Activated T-helper 17 cell treated with anti-CD3 and anti-CD28 coated beads, Interleukin-2, amount 50 U/mL, for 72 hours (primary cell): ENCODE measurements at places on chromosomes 5 and 9.

GRCh38 chr9:6640268-6641051, 5.1 kb downstream of the GLDC start:
- ATAC-seq: no peak

- no peak for ATAC-seq
Measured at GRCh38 chr5:159467666-159468065, 137.4 kb upstream of the IL12B start.

DNA sequence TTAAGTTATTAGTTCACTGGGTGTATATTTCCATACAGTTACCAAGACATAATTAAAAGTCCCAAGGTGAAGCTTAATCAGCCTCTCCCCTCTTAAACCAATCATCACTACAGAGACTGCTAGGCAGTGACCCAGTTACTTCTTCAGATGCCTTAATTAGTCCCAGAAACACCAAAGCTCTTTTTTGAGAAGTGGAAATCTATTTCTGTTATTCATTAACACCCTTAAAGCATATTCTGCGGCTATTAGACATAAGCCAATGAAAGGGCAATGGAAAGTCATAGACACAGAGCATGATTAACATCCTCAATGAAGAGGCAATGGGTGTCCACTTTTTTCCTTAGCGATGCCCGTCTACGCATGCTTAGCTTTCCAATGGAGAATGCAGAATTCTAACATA, 48.3 kb upstream of the DNAH5 start:
- no peak for ATAC-seq

DNA sequence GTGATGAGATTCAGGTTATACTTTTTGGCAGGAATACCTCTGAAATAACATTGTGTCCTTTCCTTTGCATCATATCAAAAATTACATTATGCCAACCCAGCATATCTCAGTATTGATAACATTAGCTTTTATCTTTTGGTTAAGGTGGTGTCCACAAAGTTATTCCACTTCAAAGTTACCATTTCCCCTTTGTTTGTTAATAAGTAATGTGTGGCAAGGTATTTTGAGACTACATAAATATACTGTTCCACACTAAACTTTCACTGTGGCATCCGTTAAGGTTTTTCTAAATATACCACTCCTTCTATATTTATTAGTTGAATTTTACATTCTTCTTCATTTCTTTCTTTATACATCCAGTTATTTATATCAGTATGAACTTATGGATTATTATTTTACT, 14.1 kb upstream of the ARHGEF37 start:
- no peak for ATAC-seq

GRCh38 chr5:96324708-96325107, 108.3 kb downstream of the PCSK1 start:
- ATAC-seq: no peak

- ATAC-seq: no peak
Measured at GRCh38 chr9:101791938-101792337, 53.5 kb upstream of the GRIN3A start.

- no peak for ATAC-seq
Measured at GRCh38 chr5:107605596-107606125, 65.1 kb downstream of the EFNA5 start.

DNA sequence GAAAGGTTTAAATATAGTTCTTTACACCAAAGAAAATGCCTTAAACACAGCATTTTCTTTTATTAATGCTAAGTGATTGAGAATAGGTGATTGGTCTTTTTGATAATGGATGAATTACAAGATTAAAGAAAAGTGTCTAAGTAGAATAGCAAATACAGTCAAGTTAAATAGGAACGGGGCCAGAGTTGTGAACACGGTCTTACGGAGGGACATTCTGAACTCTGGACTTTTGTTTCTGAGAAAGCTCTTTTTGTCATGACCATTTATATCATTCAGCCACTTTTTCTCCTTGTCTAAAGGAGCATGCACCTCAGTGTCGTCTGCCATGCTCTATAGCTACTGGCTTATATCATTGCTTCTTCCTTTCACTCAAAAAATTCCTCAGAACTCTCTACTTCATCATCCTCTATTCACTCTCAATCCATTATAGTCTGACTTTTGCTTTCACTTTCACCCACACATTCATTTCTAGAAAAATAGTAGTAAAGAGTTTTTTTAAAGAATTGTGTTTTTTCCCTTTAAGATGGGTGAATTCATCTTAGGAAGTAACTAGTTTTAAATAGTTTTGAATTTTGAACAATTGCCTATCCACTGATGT, 263.0 kb upstream of the FBXL7 start:
- no peak for ATAC-seq

DNA sequence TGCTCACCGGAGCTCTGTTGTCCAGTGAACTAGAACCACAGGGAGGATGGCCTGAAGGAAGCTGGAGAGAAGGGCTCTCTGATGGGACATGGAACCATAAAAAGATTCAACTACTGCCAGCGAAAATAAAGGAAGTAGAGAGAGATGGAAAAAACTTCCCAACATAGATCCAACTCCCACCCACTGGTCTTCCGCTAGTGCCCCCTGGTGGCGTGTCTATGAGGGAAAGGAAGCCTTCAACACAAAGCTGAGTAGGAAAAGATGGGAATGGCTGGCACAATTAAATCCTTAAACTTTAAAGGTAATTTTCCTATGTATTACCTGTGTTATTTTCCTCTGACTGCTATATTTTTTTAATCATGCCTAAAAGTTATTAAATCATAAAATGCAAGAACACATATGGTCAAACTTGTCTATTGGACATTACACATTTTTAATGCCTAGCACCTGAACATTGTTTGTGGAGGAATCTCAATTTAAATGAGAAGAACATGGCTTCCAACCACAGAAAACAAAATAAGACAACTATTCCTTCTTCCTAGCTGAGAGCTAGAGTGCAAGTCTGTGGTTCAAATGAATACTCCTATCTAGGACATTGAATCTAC, 51.5 kb downstream of the CEP120 start:
- ATAC-seq: no peak

DNA sequence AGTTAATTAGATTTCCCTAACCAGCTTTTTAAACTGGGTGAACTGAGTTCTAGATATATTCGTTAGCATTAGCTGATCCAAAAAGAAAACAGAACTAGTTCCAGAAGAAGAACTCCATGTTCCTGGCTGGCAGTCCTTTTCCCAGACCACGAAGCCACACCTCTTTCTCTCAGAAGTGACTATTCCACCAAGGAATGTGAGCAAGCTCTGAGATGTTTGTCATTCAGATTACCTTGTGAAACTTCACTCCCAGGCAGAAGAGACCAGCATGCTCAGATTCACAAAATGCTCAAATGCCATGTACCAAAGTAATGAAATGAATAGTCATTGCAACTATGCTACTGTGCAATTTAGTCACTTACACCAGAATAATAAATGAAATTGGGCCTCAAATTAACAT, 4.4 kb upstream of the SSBP2 start:
- ATAC-seq: no peak

- ATAC-seq: no peak
Measured at GRCh38 chr9:109859447-109859846, 79.4 kb downstream of the PALM2AKAP2 start.

- ATAC-seq: no peak
Measured at GRCh38 chr9:27564670-27565069, 8.6 kb downstream of the C9orf72 start.

- no peak for ATAC-seq
Measured at GRCh38 chr5:51039424-51040329, 343.6 kb upstream of the ISL1 start.

- ATAC-seq: peak; percentile 66
Measured at GRCh38 chr5:39716532-39717028, 291.8 kb upstream of the DAB2 start.
